ENCODE measurements at places on chromosomes 3 and 15.

DNA sequence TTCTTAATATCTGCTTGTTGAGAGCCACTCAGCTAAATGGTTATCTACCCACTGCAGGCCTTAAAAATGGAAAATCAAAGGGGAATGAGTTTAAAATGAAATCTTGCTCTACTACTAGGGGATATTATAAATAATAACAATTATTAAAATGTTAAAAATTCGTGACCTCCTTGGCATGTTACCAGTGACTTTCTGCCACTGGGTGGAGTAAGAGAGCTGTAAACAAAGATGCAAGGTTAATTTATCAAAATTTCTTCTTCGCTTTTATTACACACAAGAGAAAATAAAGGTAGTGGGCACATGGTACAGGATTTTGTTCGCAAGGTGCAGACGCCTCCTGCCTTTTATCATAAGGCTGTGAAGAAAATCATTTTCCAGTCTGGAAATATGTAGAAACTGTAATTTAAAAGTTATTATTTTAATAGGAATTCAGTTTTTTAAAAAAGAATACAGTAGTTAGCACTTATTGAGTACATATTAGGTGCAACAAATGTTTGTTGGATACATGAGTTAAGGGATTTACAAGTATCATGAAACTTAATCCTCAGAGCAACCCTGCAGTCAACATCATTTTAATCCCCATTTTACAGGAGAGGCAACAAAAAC, 272.6 kb downstream of the SUCLG2 start:
- no peak for DNase-seq

DNA sequence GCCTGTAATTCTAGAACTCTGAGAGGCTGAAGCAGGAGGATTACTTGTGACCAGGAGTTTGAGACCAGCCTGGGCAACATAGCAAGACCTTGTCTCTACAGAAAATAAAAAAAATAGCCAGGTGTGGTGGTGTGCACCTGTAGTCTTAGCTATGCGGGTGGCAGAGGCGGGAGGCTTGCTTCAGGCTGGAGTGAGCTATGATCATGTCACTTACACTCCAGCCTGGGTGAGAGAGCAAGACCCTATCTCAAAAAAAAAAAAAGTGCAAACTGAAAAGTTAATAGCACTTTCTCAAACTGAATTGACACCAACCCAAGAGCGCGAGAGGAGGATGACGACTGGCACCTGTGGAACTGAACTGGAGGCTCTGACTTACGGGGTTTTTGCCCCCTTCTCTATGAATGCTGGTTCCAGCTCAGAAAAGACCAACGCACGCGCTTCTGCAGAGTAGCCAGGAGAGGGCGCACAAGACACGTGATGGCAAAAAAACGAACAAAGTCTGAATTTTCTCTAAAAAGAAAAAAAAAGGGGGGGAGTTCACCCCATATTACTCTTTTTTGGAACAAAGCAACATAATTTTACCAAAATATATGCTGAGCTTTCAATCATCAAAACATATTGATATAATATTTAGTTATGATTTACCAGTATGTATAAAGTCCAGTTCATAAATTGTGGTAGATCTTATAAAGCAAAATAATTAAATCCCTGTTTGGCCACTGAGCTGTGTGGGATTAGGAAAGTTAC, 23.7 kb downstream of the CFAP92 start:
- DNase-seq = no peak

DNA sequence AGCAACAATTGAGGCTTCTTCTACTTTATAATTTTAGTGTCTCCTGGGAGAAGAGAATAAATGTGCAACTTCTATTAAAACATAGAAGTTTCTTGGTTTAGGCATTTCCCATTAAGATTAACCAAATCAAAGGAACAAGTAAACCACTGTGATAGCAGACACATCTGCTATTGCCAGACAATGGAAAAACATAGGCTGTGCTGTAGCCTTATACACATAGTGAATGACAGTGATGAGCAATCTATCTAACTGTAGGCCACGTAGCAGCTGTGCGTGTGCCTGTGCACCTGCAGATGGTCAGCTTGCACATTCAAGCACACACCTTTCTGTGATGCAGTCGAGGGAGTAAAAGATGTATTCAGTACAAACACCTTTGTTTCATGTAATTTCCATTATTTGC, 32.7 kb downstream of the GNB4 start:
- DNase-seq = no peak

DNA sequence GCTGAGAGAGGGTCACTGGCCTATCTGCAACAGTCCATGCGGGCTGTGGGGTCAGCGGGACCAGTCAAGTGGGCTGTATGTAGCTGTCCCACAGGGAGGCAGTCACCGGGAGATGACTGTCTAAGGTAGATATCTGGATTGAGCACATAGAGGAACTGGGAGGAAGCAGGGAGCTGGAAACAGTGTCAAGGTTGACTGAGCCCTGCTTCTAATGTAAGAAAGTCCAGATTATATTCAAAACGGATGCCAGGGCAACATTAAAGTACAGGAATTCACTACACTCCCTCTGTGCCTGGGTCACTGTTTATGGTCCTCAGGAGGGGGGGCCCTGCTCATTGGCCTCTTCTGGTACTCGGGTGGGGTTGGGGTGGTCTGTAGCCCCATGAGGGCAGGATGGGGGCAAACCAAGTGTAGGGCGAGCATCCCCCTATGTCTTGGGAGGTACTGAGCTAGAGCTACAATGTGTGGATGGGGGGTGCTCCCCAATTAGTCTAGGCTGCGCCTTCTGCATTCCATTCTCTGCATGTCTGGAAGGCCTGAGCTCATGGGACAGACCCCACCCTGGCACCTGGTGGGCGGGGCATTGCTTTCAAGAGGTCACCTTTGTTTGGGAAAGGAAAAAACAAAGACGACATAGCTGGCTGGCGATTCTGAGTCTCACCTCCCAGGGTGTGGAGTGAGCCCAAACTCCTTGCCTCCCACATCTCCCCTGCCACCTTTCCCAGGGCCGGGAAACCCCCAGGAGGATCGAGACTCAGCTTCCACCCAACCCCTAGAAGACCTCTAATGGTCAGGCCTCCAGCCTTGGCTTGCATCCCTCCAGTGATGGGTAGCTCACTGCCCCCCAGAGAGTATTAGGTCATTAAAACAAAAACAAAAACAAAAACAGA, 45.1 kb upstream of the C15orf39 start:
- no peak for DNase-seq

- no peak for DNase-seq
These were observed 227.6 kb downstream of the NECTIN3 start for GRCh38 chr3:111299192-111299615.

GRCh38 chr3:124846189-124846588, 41.0 kb downstream of the ITGB5 start:
- no peak for DNase-seq

- DNase-seq = no peak
These were observed 10.2 kb upstream of the FBLN2 start for GRCh38 chr3:13538520-13539291.

DNA sequence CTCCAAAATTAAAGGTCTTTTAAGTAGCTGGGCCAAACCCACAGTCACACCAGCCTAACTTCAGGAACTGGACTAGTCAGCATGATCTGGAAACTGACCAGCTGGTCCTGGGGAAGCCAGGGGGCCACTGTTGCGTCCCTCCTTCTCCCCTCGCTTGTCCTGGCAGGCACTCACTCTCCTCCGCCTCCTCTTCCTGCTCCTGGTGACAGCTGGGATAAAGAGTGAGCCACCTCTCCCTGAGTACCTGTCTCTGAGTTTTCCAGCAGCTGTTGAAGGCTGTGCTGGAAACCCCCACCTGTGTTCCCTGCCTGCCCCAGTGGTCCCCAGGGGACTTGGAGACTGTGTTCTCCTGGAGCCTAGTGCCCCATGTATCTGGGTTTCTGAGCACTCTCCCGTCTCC, 56.0 kb downstream of the FGD5 start:
- no peak for DNase-seq

- no peak for DNase-seq
These were observed 921.1 kb downstream of the FHIT start for GRCh38 chr3:60330107-60330506.

- DNase-seq = no peak
These were observed 38.4 kb upstream of the SLC25A36 start for GRCh38 chr3:140903196-140903595.

Measured in RWPE2 (cell line).